Panc1 (cell line): ENCODE measurements at places on chromosomes 6 and 20. TPM values are rescaled to one million over a fixed set of nuclear protein-coding genes. Genes with fewer than 3 reads are reported as not detected.

LIN28B gene
- 5.8 TPM for total RNA-seq

C20orf202 gene
- total RNA-seq = not detected

KIFC1 gene
- 81.8 TPM for total RNA-seq

ADTRP gene
- not detected for total RNA-seq

PEX7 gene
- 8.8 TPM for total RNA-seq

UBE2V1 gene
- 115 TPM for total RNA-seq

EPB41L1 gene
- total RNA-seq = 8.6 TPM

GLP1R gene
- not detected for total RNA-seq

LY6G6D gene
- total RNA-seq = not detected

PHACTR1 gene
- 0.05 TPM for total RNA-seq

YTHDF1 gene
- total RNA-seq = 43.0 TPM

COL19A1 gene
- not detected for total RNA-seq

TMX4 gene
- total RNA-seq = 34.6 TPM

FAM120B gene
- 38.0 TPM for total RNA-seq

HLA-DOA gene
- total RNA-seq = 0.08 TPM

CLIC5 gene
- total RNA-seq = 0.05 TPM

TMC2 gene
- total RNA-seq = not detected

SOX18 gene
- 18.7 TPM for total RNA-seq

MTCH1 gene
- total RNA-seq = 223 TPM

WFDC10B gene
- not detected for total RNA-seq

DACT2 gene
- 3.3 TPM for total RNA-seq
